ENCODE measurements at places on chromosomes 1 and 21.

GRCh38 chr1:218347723-218348627 is 2.8 kb downstream of the TGFB2 start:
- no peak for DNase-seq

DNA sequence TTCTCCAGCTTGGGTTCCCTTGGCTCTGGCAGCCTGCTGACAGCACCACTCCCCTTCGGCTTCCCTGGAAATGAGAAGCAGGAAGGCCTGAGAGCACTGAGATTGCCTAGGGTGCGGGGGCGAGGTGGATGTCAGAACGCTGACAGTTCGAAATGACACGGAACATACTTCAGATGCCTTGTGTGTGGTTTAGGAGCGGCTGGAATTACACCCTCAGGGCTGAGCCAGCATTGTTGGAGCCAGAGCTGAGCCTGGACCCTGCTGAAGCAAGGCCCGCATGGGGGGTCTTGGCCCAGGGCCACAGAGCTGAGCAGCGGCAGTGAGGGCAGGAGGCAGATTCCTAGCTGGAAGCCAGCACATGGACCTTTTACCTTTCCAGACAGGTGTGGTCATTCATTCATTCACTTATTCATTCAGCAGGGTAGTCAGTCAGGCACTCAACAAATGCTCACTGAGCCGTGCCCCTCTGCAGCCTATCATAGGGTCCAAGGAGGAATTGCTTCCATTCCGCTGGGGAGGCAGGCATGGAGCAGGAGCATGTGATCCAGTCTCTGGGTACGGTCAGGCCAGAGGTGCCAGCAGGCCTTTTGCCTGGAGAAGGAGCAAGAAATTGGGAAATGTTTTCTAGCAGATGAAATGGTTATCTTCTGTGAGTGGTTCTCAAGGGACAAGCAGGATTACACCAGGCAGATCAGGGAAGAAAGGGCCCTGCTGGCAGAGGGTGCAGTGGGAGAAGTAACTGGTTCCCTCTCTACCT is 6.6 kb upstream of the FOXE3 start:
- no peak for DNase-seq

GRCh38 chr21:22758478-22758877 is 1760.3 kb downstream of the NCAM2 start:
- no peak for DNase-seq

DNA sequence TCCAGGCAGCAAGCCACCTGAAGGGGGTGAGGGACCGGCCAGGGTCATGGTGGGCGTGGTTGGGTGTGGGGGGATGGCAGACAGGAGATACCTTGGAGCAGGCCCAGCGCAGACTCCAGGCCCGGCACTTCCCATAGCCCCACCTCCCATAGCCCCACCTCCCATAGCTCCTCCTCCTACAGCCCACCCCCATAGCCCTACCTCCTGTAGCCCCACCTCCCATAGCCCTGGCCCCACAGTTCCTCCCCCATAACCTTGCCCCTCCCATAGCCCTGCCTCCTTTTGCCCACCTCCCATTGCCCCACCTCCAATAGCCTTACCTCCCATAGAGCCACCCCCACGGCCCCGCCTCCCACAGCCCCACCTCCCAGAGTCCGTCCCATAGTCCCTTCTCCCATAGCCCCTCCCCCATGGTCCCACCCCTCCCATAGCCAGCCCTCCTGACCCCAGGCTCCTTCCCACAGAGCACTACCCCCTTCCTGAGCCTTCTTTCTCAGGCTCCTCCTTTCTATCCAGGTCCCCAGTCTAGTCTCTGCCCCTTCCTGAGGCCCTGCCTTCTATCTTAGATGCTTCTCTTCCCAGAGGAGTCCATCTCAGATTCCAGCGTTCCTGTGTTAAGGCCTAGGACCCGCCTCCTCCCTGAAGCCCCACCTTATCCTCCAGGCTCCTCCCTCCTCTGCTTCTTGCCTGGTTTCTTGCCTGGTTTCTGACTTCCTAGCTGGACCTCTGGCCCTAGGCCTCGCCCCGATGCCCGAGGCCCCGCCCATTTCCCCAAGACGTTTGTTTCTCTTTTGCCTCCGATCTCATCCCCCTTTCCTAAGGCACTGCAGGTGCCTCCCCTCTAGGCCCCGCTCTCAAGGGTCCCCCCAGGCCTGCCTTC is 46.8 kb downstream of the PTPRU start:
- DNase-seq, result no peak

DNA sequence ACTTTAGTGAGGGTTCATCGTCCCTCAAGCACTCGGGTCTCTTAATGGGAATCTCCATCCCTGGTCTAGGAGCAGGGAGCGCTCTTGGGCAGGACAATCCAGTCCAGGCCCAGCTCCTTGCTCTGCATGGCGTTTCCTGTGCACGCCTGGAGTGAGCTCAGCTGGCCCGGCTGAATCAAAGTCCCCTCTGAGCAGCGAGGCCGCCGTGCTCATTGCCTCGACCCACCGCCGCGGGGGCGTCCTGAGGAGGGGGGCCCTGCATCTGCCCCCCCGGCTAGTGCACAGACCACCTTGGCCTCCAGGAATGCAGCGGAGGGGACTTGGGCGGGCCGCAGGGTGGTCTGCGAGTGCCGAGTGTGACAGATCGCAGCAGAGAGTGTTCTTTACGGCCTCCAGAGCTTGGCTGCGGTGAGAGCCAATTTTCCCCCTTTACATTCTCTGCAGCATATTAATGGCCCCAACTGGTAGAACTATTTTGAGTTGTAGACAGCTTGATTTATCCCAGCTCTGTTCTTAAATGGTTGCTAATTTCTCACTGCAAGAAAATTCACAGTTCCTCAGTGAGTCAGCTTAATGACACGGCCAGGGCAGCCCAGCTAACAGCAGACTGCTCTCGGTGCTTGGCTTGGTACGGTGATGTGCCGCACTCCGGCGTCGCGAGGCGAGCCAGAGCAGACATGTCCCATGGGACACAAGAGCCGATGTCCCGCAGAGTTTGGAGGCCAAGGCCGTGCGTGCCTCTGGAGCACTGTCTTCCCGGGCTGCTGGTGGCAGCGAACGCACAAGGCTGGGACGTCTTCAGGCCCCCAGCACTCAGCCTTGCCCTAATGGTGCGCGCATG is 39.8 kb downstream of the SNAP47 start:
- no peak for DNase-seq

- no peak for DNase-seq
These were observed 478 bp downstream of the RIT1 start for GRCh38 chr1:155910621-155911121.

GRCh38 chr21:28604946-28605537 is 387.6 kb downstream of the LTN1 start:
- DNase-seq, result no peak

DNA sequence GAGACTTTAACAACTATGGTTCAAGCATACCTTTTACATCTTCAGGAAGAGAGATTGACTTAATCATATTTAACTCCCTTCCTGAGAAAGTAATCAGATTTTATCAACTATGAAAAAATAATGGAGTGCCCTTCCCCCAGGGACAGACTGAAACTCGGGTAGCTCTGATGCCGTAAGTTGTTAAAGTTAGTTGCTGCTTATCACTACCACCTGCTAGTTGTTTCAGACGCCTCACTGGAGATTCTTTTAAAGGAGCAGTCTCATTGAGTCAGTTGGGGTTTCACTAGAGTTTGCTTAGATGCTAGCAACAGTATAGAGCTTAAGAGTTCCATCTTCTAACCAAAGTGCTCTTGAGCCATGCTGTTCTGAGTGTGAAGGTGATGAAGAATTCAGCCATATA is 17.0 kb upstream of the TRAF5 start:
- no peak for DNase-seq

GRCh38 chr21:26708223-26708800 is 135.2 kb upstream of the CYYR1 start:
- no peak for DNase-seq

DNA sequence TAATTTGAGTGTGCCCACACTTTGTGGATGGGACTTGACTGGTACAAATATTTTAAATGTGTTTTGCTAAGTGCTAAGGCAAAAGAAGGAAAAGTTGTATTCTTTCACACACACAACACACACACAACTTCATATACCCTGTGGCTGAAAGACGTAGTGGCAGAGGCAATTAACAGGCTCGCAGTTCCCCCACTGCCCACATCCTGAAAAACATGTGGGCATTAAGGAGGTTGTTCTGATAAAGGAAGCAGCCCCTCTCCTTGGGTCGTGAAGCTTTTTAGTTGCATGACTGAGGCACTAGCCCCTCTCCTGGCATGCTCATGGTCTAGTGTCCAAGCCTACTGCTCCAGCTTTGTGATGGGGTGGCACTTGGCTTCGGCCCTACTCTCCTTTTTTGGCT is 14.3 kb upstream of the ADAM30 start:
- no peak for DNase-seq

- no peak for DNase-seq
These were observed 18.9 kb downstream of the LDLRAP1 start for GRCh38 chr1:25562101-25562927.

DNA sequence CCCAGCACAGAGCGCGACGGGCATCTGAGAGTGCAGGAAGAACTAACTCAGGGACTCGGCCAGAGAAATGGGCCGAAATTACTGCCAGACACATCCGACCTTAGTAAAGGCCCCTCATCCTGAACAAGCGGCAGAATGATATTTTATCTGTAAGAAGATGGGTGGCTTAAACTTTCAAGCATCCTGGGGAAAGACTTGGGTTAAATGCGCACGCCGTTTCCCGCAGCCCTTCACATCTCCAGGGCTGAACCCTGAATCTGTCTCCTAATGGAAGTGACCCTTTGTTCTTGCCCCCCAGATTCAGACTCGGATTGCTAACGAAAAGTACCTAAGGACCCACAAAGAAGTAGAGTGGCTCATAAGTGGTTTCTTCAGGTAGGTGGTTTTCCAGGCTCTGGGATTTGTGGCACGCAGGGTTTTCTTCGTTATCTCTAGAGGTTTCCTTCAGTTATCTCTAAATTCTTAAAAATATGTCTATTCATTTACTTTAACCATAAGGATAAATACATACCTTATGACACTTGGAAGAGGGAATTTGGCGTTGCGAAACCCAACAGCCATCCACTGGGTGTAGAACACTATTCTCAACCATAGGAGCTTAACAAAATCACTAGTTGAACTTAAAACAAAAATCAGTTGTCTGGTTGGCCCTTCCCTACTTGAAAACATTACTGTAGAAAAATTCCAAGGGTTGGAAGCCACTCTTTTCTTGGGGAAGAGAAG is 627 bp downstream of the RIIAD1 start:
- DNase-seq, result no peak

DNA sequence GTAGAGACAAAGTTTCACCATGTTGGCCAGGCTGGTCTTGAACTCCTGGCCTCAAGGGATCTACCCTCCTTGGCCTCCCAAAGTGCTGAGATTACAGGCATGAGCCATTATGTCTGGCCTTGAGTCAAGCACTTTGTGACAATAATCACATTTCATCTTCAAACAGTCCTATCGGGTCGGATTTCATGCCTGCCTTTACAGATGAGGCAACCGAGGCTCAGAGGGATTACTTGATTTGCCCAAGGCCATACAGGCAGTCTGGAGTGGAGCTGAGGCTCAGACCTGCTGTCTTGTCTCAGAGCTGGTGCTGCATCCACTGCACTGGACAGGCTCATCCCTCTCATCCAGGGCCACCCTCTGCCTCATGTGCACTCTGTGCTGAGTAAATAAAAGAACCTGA is 26.6 kb downstream of the FAM151A start:
- DNase-seq, result no peak

DNA sequence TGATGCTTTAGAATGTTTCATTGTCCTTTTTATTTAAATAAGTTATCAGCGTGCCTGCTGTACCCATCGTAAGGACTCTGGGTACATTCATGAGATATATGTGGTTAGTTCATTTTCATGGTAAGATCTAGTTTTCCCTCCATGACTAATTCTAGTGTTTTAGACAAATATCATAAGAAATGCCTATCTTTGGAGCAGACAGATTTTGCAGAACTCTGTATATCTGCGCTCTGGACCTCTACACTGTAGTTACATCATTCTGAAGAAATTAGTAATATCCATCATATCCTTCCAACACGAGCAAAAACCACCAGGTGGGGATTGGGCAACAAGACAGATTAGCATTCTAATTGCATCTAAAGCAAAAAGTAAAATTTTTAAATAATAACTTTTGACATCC is 499.2 kb downstream of the SETD4 start:
- no peak for DNase-seq

GRCh38 chr21:31383770-31384169 is 39.7 kb upstream of the TIAM1 start:
- no peak for DNase-seq

DNA sequence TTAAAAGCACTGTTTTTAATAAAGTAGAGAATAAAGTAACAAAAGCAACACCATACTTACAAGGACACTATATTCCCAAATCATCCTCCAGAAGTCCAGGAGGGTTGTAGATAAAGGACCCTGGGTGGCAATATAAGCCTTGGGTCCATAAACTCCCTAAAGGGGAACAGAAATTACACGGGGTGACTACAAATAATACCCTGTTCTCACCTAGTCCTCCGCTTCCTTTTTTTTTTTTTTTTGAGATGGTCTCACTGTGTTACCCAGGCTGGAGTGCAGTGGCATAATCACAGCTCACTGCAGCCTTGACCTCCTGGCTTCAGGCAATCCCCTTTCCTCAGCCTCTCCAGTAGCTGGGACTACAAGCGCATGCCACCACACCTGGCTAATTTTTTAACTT is 13.1 kb downstream of the PTPN22 start:
- DNase-seq, result no peak

GRCh38 chr1:212959266-212960220 is 9.2 kb downstream of the VASH2 start:
- DNase-seq, result no peak

DNA sequence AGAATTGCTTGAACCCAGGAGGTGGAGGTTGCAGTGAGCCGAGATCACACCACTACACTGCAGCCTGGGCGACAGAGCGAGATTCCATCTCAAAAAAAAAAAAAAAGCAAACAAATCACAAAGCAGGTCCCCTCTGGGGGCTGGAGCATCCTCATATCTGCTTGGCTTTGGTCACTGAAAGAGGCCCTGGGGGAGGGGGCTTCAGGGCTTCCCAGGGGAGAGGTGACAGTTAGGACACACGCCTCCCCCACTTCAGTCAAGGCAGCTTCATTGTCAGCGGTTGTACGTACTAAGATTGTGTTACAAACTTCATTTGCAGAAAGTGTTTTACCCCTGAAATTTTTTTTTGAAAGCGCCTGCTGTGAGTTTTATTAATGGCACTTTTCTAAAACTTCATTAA is 130.5 kb downstream of the DHRS3 start:
- DNase-seq, result no peak

Measured in cortex of kidney (tissue), 1 donor.